ENCODE measurements at places on chromosomes 4 and X.

DNA sequence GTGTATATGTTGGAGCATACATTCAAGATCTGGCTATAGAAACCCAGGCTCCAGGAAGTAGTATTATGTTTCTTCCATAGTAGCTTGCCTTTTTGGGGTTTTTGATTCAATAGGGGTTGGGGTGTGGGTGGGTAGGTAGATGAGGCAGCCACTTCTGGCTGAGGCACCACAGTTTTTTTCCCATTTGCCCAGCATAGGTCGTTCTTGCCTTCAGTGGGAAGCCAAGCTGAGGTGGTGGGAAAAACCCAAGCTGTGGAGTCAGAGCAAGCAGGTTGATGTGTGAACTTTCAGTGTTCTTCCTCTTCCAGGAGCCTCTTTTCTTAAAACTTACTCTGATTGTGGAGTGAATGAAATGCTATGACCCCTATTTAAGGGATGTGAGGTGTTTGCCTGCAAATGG is 67.0 kb upstream of the RPS6KA3 start:
- DNase-seq, result no peak

DNA sequence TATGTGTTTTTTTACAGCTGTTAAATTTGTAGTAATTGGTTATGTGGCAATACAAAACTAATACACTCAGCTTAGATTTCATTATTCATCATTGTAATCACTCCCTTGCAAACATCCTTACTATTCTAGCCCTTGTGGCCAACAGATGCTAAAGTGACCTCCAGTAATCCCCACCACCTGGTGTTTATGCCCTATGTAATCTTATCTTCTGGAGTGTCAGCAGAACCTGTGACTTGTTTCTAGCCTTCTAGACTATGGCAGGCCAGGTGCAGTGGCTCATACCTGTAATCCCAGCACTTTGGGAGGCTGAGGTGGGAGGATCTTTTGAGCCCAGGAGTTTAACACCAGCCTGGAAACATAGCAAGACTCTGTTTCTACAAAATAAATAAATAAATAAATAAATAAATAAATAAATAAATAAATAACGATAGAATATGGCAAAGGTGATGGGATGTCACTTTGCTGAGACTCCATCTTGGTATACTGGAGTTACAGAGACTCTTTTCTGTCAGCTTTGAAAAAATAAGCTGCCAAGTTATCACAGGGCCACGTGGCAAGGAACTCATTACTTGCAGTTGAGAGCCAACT is 12.3 kb upstream of the TSR2 start:
- no peak for DNase-seq

DNA sequence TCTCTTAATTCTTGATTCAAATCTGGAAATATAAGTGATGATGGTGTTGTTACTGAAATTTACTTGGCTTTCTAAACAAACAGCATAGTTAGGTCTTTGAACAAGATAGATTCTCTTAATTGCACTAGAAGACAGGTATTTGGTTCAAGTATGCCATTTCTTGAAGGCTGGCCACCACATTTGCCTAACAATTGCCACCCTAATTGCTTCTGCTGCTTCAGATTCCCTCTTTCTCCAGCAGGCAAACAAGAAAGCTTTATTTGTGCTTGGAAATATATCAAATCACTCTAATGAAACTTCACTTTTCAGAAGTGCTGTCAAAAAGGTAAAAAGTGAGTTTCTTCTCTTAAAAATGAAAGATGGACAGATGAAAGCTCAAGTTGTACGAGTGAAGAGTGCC is 418.6 kb downstream of the INPP4B start:
- no peak for DNase-seq

DNA sequence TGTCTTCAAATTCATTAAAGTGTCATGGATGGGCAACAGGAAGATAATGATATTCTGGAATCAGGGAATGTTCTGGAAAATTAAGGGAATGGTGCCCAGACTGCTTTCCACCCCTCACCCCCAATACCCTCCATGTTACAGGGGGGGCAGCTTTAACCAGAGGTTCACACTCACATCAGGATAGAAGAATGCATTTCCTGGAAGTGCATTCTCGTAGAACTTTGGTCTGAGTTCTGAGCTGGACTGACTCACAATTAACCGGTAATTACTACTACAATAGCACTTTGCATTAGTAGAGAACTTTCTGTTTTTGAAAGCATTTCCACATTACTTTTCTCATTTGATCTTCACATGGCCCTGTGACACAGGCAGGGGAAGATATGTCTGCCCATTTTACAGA is 52.5 kb upstream of the SHISA3 start:
- DNase-seq, result no peak

GRCh38 chr4:7330031-7330596 is 104.6 kb downstream of the PSAPL1 start:
- no peak for DNase-seq

DNA sequence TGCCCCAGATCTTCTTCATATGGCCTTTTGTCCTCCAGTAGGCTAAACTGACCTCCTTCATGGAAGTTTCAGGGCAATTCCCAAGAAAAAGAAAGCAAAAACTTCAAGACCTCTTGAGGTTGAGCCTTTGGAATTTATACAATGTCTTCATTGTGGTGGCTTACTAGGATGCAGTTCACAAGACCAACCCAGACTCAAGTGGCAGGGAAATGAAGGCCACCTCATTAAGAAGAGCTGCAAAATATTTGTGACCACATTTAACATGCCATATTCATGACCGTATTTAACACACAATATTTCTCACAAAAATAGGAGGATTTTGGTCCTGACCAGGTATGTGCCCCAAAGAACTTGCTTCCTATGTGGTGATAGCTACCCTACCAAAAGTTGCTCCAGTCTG is 605.5 kb upstream of the PITX2 start:
- no peak for DNase-seq

DNA sequence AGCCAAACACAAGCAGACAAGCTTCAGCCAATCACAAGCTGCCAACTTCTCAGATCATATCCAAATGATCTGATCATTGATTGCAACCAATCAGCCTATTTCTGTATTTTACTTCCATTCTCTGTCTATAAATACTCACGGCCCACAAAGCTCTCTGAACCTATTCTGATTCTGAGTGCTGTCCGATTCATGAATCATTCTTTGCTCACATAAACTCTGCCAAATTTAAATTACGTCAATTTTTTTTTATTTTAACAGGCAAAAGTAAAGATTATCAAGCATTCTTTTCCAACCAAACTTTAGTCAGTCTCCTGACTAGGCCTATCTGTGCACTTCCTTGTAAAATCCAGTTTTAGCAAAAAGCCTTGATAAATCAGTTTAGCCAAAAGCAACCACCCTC is 1.8 kb upstream of the TCEANC start:
- no peak for DNase-seq
